ENCODE measurements at places on chromosomes 1 and 21. TPM values are rescaled to one million over a fixed set of nuclear protein-coding genes. Genes with fewer than 3 reads are reported as not detected.

The KRTAP11-1 gene
- not detected for total RNA-seq

The KIF21B gene
- total RNA-seq: 1.3 TPM

The FCGR3B gene
- total RNA-seq: not detected

The SEMA4A gene
- total RNA-seq: 1.4 TPM

The LCA5L gene
- total RNA-seq: 0.72 TPM

GRCh38 chr1:56056438-56057287, 522.7 kb downstream of the PLPP3 start:
- H3K4me3 ChIP-seq: no peak overlapping the region
- H3K4me1 ChIP-seq: peaks cover 12% of the 10 kb centered on the region
- H3K27me3 ChIP-seq: no peaks in the 10 kb centered on the region
- no peak overlapping the region for H3K27ac ChIP-seq

DNA sequence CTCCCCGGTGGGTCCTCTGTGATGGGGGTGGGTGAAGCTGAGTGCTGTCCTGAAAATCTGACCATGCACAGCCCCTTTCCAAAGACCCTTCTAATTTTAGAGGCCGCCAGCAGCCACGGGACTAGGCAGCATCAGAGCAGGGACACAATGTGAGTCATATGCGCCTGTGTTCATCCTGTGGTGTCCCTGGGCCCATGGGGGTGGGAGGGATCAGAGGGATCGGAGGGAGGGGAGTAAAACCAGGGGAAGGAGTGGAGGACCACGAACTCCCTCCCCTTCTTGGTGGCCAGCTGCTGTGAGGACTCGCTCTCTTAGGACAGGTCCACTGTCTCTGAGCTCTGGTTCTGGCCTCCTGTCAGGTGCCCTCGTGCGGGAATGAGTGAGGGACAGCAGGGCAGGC, 61.5 kb downstream of the ADARB1 start:
- no peaks in the 10 kb centered on the region for H3K36me3 ChIP-seq
- DNase-seq: no peak
- no peaks in the 10 kb centered on the region for H3K27me3 ChIP-seq
- H3K4me1 ChIP-seq: peaks cover 3% of the 10 kb centered on the region
- H3K27ac ChIP-seq: no peak overlapping the region
- no peak overlapping the region for H3K4me3 ChIP-seq

DNA sequence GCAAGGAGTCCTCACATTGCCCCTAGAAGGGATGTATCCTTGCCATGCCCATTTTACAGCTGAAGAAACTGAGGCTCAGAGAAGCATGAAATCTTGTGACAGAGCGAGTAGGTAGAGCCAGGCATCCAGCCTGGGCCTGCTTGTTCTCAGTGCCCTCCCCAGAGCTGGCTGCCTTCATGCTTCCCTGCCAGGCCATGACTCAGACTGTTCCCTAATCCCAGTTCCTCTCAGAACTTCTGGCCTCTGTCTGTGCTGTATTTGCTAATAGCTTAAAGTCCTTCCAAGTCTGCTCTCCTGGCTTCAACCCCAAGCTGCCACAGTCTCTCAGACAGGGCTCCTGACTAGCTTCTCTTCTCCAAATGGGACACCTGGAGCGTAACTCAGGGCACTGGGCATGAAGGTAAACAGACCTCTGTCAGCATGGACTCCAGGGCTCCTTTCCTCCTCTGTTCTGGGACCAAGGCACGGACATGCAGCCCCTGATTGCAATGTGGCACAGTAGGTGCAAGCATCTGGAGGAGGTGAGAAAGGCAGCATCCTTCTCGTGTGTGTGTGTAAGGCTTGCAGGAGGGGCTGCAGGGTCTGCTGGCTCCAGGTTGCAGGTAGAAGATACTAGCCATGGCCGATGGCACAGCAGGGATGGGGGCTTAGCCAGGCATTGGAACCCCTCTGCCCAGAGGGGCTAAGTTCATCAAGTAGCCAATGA, 122.7 kb downstream of the HMGB4 start:
- peaks cover 15% of the 10 kb centered on the region for H3K4me1 ChIP-seq
- DNase-seq: peak; percentile 77
- H3K4me3 ChIP-seq: no peak overlapping the region
- no peaks in the 10 kb centered on the region for H3K27me3 ChIP-seq
- H3K36me3 ChIP-seq: no peaks in the 10 kb centered on the region

DNA sequence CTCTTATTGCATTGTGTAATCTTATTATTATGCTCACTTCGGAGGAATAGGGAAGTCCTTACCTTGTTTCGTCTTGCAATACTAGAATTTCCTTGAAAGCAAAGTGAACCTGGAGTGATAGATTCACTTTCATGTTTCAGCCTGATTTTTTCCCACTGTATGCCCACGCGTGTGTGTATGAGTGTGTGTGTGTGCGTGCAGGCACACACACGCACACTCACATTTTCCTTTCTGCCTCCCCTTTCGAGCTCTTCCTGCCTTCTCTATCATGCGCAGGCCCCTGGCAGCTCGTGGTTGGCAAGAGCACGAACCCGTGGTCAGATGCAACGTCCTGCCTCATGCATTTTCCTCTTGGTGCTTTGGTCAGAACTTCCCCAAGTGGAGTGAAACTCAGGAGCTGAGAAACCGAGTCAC, at the start of gene GCSAML:
TSS of gene GCSAML (plus strand) at position 366 of the 414 bp plus-strand sequence. CDS start 58 bp downstream, outside the sequence.
- no peaks in the 10 kb centered on the region for H3K4me1 ChIP-seq
- H3K36me3 ChIP-seq: no peaks in the 10 kb centered on the region
- DNase-seq: no peak
- no peak within 1 kb of the TSS for H3K4me3 ChIP-seq

DNA sequence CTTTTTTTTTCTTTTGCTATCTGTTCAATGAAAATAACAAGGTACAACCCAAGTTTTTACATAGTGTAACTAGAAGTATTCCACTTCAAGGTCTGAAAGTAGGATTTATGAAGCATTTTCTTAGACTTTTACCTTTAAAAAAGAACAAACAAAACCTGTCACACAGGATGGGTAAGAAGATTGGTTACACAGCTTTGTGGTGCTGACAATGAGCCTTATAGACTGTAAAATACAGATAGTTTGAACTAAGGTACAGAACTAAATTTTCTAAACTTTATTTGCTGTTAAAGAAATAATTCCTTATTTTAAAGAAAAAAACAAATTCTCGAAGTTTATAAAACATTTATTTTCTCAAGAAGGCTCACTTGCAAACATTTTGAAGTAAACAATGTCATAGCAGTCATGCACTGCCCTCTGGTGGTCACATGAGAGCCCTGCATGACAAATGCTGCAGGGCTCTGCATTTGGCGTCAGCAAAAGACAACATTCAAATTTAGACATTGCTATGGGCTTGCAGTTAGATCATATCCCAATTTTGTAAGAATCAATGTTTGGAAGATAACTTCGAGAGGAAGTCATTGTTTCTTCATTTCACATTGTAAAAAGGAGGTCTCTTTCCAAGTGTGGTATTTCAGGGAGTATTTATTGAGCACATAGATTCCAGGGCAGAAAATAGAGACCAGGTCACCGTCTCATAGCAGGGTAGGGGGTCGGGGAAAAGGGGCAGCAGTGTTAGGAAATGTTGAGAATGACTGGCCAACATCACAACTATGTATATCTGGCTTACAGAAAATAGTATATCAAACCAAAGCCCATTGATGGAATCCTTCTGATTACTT, 115.3 kb upstream of the FMN2 start:
- no peak overlapping the region for H3K4me3 ChIP-seq
- H3K36me3 ChIP-seq: no peaks in the 10 kb centered on the region
- no peaks in the 10 kb centered on the region for H3K27me3 ChIP-seq
- no peaks in the 10 kb centered on the region for H3K4me1 ChIP-seq
- DNase-seq: peak; percentile 78

GRCh38 chr1:232676307-232676706, 46.4 kb upstream of the SIPA1L2 start:
- no peak for DNase-seq
- no peaks in the 10 kb centered on the region for H3K36me3 ChIP-seq
- no peak overlapping the region for H3K27ac ChIP-seq

DNA sequence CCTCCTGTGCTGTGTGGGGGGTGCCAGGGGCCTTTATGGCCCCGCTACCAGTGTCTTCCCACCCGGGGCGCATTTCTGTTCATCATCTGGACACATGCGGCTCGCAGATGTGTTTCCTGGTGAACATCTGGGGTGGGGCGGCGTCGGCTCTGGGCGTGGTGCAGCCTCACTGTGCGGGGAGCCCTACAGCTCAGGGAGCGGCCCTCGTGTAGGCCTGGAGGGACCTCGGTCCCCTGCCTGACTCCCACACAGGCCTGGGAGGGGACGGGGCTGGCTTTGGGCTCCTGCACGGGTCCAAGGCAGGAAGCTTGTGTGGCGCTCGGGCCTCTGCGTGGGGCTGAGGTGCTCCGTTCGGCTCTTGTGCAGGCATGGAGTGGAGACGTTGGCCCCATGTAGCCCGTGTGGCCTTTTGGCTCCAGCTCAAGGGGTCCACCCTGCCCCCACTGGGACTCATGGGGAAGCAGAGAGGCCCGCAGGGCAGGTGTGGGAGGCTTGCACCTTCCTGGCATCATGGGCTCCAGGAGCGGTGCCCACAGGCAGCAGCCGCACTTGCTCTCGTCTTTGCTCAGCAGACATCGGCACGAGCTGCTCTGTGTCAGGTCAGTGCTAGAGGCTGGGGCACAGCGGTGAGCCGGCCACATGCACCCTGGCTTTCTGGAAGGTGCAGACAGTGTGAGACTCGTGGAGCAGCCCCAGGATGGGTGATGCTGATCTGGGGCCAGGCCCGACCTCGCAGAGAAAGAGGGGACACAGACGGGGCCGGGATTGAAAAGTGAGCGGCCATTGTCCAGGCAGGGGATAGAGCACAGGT, 90.1 kb upstream of the ACTRT2 start:
- DNase-seq: no peak
- no peak overlapping the region for H3K27ac ChIP-seq

DNA sequence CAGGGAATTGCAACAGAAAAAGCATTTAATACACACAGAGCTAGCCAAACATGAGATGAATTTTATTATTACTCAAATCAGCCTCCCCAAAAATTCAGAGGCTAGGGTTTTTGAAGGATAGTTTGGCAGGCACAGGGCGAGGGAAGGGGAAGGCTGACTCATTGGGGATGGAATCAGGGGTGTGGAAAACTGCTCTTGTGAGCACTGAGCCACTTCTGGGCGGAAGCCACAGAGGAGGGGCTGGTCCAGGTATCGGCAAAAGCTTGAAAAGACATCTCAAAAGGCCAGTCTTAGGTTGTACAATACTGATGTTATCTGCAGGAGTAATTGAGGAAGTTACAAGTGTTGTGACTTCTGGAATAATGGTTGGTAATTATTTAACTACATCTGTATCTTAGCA, 109.4 kb downstream of the TLR5 start:
- no peaks in the 10 kb centered on the region for H3K4me1 ChIP-seq
- no peak overlapping the region for H3K4me3 ChIP-seq
- no peaks in the 10 kb centered on the region for H3K27me3 ChIP-seq
- H3K36me3 ChIP-seq: no peaks in the 10 kb centered on the region
- DNase-seq: no peak

GRCh38 chr1:27572019-27572678, 31.8 kb downstream of the AHDC1 start:
- H3K27ac ChIP-seq: peak overlapping the region; percentile 78
- DNase-seq: no peak
- H3K27me3 ChIP-seq: no peaks in the 10 kb centered on the region
- H3K4me3 ChIP-seq: no peak overlapping the region

GRCh38 chr1:25193229-25193628, 39.1 kb downstream of the SYF2 start:
- no peak overlapping the region for H3K27ac ChIP-seq
- DNase-seq: peak; percentile 60
- no peaks in the 10 kb centered on the region for H3K27me3 ChIP-seq
- H3K36me3 ChIP-seq: no peaks in the 10 kb centered on the region
- peaks cover 17% of the 10 kb centered on the region for H3K4me1 ChIP-seq
- H3K4me3 ChIP-seq: no peak overlapping the region

DNA sequence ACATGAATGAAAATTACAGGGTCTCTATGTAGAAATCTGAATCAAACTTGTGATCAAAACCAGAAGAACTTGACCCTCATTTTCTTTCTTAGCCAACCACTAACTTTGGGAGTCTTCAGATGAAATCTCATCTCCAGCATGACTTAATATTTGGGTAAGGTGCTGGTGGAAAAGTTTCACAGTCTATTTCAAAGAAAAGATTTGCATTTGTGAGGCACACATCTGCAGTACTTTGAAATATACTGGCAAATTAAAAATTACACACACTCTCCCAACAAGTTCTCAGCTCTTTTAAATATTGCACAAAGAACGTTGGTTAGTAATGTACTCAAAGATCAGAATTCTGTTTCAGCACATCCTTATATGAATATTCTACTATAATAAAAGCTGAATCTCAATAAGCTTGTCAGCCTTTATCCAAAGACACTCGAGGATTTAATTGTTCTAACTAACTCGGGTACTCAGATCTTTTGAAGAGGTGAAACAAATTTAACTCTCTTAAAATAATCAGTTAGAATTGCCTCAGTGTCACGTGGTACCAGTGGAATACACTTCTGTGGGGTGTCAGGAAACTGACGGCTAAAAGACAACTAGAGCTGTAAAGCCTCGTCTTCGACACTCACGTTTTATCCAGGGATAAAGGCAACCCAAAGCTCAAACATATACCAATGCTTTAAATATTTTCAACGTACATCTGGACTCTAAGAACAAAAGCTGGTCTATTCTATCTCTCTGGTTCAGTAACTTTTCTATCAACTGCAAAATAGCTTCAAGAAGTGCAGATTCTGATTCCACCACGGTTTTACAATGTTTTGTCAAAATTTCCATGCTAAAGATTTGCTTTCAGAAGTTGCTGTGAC, 19.0 kb downstream of the SAMSN1 start:
- H3K27ac ChIP-seq: no peak overlapping the region
- H3K4me1 ChIP-seq: no peaks in the 10 kb centered on the region
- no peaks in the 10 kb centered on the region for H3K36me3 ChIP-seq
- H3K27me3 ChIP-seq: no peaks in the 10 kb centered on the region
- no peak for DNase-seq

DNA sequence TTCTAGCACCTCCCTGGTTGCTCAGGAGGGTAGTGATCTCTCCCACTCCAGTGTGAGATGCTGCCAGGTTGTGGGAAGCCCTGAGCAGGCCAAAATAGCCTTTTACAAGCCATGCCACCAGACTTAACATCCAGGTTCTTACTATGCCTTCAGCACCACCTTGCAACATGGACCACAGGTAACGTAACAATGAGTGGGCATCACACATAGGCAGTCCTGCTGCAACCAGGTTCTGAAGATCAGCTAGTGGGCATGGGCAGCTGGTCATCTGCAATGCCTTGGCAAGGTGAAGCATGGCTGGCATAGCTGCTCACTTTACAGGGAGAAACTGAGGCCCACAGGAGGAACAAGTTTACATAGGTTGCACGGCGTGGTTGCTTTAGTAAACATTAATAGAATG, 40.7 kb downstream of the DHCR24 start:
- H3K36me3 ChIP-seq: no peaks in the 10 kb centered on the region
- H3K4me1 ChIP-seq: no peaks in the 10 kb centered on the region
- no peaks in the 10 kb centered on the region for H3K27me3 ChIP-seq
- no peak overlapping the region for H3K27ac ChIP-seq
- no peak overlapping the region for H3K4me3 ChIP-seq

GRCh38 chr1:177864538-177865305, 105.1 kb downstream of the SEC16B start:
- no peaks in the 10 kb centered on the region for H3K27me3 ChIP-seq
- H3K4me3 ChIP-seq: no peak overlapping the region
- no peak overlapping the region for H3K27ac ChIP-seq
- no peaks in the 10 kb centered on the region for H3K4me1 ChIP-seq
- no peak for DNase-seq

GRCh38 chr1:244741692-244742091, 88.8 kb downstream of the DESI2 start:
- H3K4me3 ChIP-seq: no peak overlapping the region
- no peaks in the 10 kb centered on the region for H3K27me3 ChIP-seq
- no peaks in the 10 kb centered on the region for H3K36me3 ChIP-seq
- no peaks in the 10 kb centered on the region for H3K4me1 ChIP-seq
- DNase-seq: no peak
- H3K27ac ChIP-seq: no peak overlapping the region
